T1000 (cell line): ENCODE measurements at places on chromosomes 13 and 19.

GRCh38 chr13:77891041-77891440 is 27.6 kb downstream of the EDNRB start:
- no peak for DNase-seq

DNA sequence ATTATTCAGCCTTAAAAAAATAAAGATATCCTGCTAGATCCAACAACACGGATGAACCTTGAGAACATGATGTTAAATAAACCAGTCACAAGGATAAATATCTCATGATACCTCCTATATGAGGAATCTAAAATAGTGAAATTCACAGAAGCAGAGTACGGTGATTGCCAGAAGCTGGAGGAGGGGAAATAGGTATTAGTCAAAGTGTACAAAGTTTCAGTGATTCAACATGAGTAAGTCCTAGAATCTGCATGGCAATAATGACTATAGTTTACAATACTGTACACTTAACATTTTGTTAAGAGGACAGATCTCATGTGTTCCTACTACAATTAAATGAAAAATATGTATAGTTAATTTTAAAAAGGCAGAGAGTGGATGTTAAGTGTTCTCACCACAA is 206.6 kb upstream of the SLC10A2 start:
- no peak for DNase-seq

DNA sequence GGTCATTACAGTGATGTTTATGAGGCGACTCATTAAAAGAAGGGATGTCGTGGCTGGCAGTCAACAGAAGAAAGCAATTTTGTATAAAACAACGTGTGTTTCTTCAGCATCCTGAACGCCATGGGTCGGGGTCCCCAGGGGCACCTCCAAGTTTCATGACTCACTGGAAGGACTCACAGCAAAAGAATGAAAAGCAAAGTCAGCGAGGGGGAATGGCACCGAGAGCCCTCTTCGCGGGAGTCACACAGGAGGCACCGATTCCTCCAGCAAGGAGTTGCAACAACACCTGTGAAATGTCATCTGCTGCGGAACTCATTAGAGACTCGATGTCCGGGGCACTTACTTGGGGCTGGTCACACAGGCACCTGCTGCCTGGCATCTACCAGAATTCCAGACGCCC is 130.7 kb upstream of the PEG3 start:
- DNase-seq, result no peak

DNA sequence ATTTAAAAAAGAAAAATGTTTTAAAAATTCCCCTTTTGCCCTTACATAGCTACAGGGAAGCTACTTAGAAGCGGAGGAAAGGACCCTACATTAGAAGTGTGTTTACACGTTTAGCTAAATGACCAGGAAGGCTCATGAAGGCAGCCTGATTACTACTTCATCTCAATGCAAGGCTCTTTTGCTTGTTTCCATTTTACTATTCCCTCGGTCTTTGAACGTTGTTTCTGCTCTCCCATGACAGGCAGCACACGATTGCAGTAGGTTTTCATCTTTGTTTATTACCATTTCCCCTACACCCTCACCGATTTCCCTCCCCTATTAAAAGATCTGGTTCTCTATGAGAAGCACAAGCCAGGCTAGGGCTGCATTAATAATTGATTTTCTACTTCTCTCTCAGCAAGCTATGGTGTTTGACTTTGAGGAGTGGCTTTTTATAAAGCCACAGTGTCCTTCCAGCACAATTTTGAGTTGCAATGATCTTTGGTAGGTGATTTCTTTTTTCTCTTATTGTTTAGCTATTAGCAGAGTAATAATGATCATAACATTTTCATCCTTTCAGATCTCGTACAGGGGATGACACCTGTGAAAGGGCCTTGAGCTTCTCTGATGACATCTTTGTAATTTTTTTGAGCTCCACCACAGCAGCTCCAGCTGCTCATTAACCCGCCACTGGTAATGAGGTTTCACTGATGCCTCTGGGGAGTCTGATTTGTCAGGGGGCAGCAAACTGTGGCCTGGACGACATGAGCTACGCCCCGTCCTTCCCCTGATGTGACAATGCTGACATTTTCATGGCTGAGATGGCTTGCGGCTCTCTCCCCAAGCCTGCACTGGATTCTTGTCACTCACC is 670.3 kb downstream of the UQCRFS1 start:
- no peak for DNase-seq

- no peak for DNase-seq
Observed at GRCh38 chr13:49497272-49497671, 1.5 kb downstream of the PHF11 start.

GRCh38 chr19:44346556-44346955 is 9.9 kb downstream of the ZNF112 start:
- no peak for DNase-seq

- no peak for DNase-seq
Observed at GRCh38 chr13:75876142-75877050, 240.3 kb downstream of the LMO7 start.

GRCh38 chr19:23255700-23256099 is 5.5 kb upstream of the ZNF724 start:
- no peak for DNase-seq

DNA sequence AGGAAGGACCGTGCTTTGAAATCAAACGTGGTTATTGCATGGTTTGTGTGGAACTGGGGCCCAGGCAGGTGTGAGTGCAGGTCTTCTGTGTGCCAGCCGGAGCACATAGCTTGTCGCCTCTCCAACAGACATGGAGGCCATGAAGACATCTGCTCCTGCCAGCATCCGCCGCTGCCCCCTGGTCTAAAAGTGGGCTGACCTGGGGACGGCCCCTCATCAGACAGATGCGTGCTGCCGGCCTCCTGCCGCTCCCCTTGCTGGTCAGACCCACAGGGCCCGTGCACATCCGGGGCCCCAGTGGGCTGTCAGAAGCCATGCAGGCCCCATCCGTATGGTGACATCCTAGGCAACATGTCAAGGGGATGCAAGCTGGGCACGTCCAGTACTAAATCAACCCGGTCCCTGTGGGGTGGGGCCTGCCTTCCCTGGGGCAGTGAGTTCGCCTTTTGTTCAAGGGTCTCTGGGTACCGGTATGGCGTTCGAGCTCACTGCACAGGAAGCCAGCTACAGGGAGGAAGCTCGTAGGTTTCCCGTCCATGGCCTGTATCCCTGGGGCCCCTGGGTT is 88.0 kb upstream of the MCF2L start:
- DNase-seq, result no peak

DNA sequence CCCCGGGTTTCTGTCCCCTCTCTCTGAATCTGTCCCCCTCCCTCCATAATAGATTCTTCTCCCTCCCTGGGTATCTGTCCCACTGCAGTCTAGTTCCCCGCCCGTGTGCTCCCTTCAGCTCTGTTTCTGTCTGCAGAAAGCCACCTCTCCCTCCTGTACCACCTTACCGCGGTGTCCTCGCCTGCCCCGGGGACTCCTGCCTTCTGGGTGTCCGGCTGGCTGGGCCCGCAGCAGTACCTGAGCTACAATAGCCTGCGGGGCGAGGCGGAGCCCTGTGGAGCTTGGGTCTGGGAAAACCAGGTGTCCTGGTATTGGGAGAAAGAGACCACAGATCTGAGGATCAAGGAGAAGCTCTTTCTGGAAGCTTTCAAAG is 1.3 kb downstream of the FCGRT start:
- DNase-seq, result no peak

- DNase-seq, result no peak
Observed at GRCh38 chr13:100917011-100917410, 242.4 kb upstream of the TMTC4 start.

- no peak for DNase-seq
Observed at GRCh38 chr13:41697578-41697977, 240.2 kb downstream of the RGCC start.

DNA sequence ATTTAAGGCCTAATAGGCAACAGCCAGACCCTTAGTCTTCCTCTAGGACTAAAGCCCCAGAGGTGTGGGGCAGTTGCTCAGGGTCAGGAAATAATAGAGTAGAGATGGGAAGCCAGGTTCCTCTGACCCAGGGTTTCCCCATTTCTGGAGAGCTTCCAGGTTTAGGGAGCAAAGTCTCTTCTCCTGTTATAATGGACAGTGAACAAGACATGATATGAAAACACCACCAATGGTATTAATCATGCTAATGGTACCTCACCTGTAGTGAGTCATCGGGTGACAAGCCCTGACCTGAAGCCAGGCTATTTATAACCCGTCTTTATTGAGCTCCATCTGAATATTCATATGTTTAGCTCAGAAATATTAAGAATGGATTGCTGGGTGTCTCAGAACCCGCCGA is 24.6 kb downstream of the BICRA start:
- DNase-seq, result no peak

DNA sequence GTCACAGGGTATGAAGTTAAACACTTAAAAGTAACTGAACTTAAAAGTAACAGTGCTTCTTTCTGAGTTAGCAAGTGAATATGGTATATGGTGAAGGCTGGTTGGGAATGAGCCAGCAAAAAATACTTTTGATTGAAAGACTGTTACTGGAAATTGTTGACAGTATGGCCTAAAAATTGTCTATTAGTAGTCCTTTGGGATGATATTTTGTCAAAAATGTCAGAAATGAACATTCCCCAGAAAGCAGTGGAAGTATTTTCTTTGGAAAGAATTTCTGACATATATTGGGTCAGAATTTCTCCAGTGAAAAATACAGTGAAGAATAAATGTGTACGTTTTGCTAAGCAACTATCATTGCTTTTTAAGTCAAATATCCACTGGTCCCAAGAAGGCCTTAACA is 860.5 kb downstream of the PCDH9 start:
- no peak for DNase-seq

DNA sequence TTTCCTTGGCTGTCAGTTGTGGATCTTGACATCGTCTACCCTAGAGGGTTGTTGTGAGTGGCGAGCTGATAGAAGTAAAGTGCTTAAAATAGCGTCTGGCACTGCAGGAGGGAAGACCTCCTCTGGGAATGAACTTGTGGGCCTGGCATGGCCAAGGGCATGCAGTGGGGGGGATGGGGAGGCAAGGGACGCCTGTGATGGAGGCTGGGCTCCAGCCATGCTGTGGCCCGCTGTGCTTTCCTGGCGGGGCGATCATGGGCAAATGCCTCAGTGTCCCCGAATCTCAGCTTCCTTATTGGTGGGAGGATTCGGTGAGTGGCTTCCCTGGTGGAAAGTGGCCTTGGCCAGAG is 10.7 kb downstream of the CARM1 start:
- DNase-seq, result no peak

DNA sequence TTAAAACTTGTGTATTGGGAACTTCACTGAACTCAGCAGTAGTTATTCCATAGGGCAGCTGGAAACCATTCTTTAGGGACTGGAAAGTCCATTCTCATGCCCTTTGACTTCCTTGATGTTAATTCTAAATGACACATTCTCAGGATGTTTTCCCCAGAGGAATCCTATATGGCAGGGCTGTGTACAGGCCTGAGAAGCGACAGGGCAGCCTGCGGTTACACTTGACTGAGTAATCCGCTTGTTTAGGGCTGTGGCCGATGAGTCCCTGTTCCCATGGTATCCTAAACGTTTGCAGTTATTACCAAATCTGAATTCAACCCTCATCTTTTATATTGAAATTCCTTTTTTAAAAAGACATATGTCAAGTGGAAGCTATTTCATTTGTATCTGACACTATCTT is 83.5 kb downstream of the COL4A2 start:
- DNase-seq, result peak; percentile 64

GRCh38 chr13:44165221-44165888 is 208.3 kb upstream of the SERP2 start:
- DNase-seq, result no peak

DNA sequence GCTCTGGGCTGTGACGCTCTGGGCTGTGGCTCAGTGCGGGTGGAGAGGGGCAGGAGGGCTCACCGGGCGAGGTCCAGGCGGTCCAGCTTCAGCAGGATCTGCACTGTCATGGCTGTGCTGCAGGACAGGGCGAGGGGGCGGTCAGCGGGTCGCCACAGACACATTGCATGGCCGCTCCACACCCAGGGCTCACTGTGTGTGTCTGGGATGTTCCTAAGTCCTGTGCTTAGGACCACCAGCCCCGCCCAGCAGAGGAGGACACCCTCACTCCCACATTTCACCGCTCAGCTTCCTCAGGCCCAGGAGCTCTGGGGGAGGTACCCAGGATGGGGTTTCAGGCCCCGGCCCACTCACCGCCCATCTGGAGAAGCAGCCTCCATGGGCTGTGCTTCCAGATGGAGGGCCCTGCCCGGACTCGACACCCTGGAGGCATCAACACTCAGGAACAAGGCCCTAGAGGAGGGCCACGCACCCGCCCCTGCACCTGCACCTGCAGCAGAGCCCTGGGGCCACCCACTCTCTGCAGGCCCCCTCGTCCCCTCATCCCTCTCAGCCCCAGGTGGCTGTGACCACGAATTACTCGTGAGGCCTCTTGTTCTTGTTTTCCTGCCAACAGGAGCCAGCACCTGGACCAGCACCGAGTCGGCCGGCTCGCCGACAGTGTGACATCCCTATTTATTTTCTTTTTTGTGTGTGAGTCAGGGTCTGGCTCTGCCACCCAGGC is 9.7 kb upstream of the CERS1 start:
- DNase-seq, result no peak

GRCh38 chr13:98997011-98997730 is 19.3 kb upstream of the DOCK9 start:
- DNase-seq, result no peak

DNA sequence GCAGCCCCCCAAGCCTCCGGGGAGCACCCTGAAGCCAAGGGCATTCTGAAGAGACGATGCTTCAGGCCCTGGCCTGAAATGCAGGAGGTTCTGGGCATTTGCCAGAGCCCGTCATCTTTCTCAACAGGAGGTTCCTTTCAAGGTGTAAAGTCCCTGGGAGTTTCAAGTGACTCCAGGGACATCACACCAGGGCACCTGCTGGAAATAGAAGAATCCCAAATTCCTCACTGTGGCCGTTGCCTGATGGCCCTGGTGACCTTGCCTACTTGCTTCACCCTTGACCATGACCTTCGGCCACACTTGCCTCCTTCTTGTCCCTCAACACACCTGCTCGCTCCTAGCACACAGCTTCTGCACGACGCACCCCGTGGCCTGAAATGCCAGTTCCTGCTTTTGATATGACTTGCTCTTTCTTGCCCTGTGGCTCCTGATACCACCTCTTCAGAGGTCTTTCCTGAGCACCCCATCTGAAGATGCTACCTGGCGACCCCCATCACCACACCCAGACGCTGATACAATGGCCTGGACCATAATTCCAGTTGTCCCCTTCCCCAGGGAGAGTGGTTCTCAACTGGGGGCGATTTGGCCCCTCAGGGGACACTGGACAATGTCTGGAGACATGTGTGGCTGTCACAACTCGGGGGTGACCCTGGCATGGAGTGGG is 3.5 kb downstream of the DPP9 start:
- DNase-seq, result no peak

DNA sequence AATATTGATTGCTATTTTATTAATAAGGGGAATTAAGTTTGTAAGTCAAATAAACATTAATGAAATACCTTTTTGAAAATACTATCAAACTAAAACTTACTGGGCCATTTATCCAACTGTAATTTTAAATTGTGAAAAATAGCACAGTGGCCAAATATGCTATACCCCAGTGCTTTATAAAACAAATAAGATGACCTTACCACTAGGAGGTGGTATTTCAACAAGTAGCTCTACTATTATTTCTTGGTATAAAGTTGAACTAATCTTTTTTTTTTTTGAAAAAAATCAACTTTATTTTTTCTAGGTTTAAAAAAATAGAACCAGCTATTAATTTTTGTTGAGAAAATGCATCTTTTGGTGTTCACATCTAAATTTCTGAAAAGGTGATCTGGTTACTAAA is 14.7 kb downstream of the LACC1 start:
- DNase-seq, result no peak

GRCh38 chr13:45928176-45928575 is 76.6 kb upstream of the SIAH3 start:
- DNase-seq, result no peak

GRCh38 chr19:38093587-38093986 is 130.4 kb downstream of the DPF1 start:
- DNase-seq, result no peak

- DNase-seq, result no peak
Observed at GRCh38 chr13:55219538-55219937, 1921.2 kb upstream of the PRR20A start.
